ENCODE measurements at places on chromosomes 5 and 9.

- no peak for DNase-seq
These were observed 204.3 kb downstream of the NR3C1 start for GRCh38 chr5:143199161-143199560.

GRCh38 chr9:130143279-130143893 lies 28.8 kb upstream of the NCS1 start:
- peak; percentile 77 for DNase-seq

GRCh38 chr5:43313854-43314457 lies 744 bp upstream of the HMGCS1 start:
- DNase-seq, result no peak

DNA sequence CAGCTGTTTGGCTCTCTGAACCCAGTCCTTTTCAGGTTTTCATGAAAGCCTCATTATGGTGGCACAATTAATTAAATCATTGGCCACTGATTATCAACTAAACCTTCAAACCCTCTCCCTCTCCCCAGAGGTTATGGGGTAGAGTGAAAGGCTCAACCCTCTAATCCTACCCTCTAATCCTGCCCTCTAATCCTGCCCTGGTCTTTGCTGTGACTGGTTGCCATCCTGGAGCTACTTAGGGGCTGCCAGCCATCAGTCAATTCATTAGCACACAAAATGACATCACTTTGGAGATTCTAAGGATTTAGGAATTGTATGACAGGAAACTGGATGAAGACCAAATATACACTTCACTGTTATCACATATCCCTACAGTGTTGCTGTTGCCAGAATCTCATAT lies 36.1 kb downstream of the ANKS6 start:
- DNase-seq, result no peak

GRCh38 chr5:43432486-43433375 lies 20.5 kb upstream of the CCL28 start:
- peak; percentile 48 for DNase-seq

- DNase-seq, result peak; percentile 99
These were observed 20.2 kb downstream of the IGIP start for GRCh38 chr5:140145818-140146522.

GRCh38 chr9:136122425-136123383 lies 4.0 kb upstream of the TMEM250 start:
- peak; percentile 99 for DNase-seq

- no peak for DNase-seq
These were observed 104.1 kb downstream of the ROR2 start for GRCh38 chr9:91845879-91846278.

- no peak for DNase-seq
These were observed 140.8 kb downstream of the SLC12A2 start for GRCh38 chr5:128224336-128224735.

GRCh38 chr9:127935765-127936221 lies 1.9 kb downstream of the DPM2 start:
- DNase-seq, result peak; percentile 92

DNA sequence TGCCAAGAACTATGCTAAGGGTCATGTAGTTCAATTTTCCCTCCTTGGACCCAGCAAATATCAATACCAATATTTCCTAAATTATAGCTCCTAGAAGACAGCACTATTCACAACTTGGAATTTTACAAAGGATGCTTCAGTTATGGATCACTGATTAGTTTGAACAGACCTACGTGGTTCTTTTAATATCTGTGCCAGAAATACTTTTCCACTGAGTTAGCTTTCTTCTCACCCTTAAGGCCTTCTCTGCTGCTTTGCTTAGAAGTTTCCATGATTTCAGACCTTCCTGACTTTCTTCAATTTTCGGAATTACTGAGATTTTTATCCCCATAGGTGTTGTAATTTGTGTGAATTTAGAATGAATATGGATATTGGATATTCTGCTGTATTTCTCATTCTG lies 380.4 kb downstream of the PSAT1 start:
- DNase-seq, result no peak

GRCh38 chr5:169901896-169902295 lies 78.4 kb downstream of the INSYN2B start:
- DNase-seq, result no peak

DNA sequence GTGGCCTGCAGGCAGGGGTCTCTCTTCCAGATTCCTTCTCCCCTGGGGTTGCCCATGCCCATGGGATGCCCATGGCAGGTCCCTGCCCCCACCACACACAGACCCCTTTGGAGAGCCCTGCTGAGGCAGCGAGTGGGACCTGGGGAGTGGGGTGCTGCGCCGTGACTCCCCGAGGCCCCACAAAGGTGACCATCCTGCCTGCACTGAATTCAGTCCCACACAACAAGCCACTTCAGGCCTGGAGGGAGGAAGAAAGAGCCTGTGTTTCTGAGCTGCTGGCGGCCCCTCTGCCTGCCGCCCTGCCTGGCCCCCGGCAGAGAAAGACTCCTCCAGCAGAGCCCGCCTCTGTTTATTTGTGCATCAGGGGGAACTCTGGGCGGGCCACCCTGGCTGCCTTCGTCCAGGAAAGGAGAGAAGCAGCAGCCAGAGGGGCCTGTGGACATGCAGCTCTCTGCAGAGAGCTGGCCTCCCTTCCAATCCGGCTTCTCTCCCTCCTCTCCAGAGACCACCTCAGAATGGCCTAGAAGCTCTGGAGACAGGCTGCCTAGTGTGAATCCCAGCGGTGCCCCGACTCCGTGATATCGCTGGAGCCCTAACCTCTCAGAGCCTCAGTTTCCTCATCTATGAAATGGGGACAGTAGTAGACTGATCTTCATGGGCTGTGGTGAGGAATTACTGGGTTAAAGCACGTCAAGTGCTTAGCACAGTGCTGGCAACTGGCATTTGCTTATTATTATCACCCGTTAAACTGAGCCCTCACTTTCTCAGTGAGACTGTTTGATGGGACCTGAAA lies 72.9 kb downstream of the COL27A1 start:
- no peak for DNase-seq

GRCh38 chr5:89769975-89770374 lies 639.6 kb downstream of the CETN3 start:
- DNase-seq, result no peak

- DNase-seq, result no peak
These were observed 936 bp upstream of the WDR5 start for GRCh38 chr9:134134949-134135342.

- no peak for DNase-seq
These were observed 452.1 kb upstream of the RGMB start for GRCh38 chr5:98321361-98321760.

- peak; percentile 68 for DNase-seq
These were observed 6.2 kb downstream of the NR6A1 start for GRCh38 chr9:124764774-124765438.

GRCh38 chr9:121088576-121088975 lies 13.8 kb downstream of the CNTRL start:
- DNase-seq, result no peak

- no peak for DNase-seq
These were observed 93.4 kb downstream of the STRBP start for GRCh38 chr9:123174887-123175518.

GRCh38 chr5:154758977-154759376 lies 3.8 kb downstream of the LARP1 start:
- DNase-seq, result no peak

DNA sequence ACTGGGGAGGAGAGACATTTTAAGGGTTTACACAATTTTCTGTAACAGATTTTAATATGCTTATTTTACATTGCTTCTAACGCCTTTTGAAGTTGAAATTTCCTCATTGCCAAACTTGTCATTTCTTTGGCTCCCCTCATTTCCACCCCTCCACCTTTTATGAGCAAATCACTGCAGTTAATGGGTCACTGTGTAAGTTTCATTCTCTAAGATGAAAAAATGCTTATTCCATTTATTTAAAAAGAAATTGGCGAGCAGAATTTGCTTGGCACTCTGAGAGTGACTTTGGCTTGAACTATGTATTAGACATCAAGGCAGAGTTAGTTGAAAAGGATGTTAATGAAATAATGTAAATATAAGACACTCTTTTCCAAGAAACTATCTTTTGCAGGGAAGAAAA lies 66.6 kb downstream of the ITGA1 start:
- DNase-seq, result no peak

- DNase-seq, result no peak
These were observed 96.9 kb downstream of the KCNN2 start for GRCh38 chr5:114458726-114459125.

GRCh38 chr9:121121582-121122087 lies 46.9 kb downstream of the CNTRL start:
- peak; percentile 89 for DNase-seq

DNA sequence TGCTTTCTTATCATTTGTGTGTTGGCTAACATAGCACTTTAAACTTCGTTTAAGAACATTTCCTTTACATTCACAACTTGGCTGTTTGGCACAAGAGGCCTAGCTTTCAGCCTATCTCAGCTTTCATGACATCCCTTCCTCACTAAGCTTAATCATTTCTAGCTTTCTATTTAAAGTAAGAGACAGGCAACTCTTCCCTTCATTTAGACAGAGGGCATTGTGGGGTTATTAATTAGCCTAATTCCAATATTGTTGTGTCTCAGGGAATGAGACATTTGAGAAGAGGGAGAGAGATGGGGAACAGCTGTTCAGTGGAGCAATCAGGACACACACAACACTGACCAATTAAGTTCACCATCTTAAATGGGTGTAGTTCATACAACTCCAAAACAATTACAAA lies 51.0 kb upstream of the OR2K2 start:
- no peak for DNase-seq

- no peak for DNase-seq
These were observed 108.3 kb upstream of the LHFPL2 start for GRCh38 chr5:78756858-78757257.

DNA sequence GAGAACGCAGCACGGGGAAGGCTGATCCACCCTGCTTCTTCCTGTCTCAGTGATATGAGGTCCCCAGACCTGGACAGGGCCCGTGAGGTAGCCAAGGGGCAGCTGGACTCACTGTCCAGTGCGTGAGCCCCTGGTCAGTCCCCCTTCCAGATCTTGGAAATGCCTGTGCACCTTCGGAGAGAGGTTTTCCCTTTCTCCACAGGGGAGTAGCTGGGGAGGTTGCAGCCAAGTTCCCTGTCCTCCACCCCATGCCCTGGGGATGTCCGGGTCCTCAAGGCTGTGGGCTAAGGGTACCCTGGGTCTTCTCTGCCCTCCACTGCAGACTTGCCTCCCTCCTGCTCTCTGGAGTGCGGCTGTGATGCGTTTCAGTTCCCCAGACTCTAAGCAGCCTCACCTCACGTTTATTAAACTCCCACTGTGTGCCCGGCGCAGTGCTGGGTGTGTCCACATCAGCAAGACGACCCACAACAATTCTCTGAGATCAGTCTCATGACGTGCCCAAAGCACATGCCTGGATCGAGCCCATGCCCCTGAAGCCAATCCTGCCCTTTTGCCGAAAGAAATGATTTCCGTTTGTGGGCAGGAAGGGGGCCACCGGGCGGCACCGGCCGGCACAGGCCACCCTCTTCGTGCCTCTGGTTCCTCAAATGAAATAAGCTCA lies 101.3 kb upstream of the PHYKPL start:
- DNase-seq, result no peak

DNA sequence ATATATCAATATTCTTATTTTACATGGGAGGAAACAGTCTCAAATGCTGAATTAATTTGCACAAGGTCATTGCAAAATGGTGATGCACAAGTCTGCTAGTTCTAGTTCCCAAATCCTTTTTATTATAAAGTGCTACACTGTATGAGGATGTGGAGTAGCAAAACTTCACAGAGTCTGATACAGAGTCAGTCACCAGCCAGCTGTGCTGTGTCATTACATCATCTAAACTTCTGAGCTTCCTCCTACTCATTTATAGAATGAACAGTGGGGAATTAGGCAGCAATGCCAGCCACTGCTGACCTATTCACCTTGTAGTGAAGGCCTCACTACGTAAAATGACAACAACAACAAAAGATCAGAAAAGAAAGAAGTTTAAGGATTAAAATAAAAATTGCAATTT lies 357.8 kb downstream of the TMEM167A start:
- DNase-seq, result peak; percentile 51

- no peak for DNase-seq
These were observed 60.7 kb upstream of the ANGPTL2 start for GRCh38 chr9:127182901-127183746.

GRCh38 chr5:83447533-83447932 lies 24.0 kb upstream of the VCAN start:
- DNase-seq, result no peak

DNA sequence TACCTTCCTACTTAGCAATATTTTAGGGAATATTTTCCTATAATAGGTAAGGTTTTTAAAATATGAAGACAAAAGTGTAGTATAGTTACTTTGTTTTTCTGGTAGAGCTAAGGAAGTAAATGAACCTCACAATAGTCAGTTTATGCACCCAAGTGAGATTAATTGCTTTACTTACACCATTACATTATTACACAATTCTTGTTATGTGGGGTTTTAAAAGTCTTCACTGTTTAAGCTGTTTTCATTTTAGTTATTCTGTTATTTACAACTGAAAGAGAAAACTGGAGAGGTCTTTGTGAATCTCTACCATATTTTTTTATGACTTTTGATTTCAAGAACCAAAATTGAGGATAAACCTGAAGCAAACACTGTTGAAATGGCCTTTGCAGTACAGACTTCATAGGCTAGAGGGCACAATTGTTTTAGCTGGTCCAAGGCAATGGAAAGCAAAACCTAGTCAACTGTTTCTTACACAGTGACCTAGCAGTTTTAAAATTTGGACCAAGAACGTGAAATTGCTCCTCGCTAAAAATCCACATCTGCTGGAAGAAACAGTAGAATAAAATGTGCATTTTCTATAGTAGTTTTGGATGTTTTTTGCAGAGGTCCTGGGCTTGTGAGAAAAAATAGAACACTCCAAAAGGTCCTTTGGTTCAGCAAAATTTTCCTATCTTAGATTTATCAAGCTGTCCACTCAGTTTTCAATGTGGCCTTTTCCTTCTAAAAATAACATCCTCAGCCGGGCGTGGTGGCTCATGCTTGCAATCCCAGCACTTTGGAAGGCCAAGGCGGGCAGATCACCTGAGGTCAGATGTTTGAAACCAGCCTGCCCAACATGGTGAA lies 66.4 kb upstream of the FER start:
- DNase-seq, result peak; percentile 89

DNA sequence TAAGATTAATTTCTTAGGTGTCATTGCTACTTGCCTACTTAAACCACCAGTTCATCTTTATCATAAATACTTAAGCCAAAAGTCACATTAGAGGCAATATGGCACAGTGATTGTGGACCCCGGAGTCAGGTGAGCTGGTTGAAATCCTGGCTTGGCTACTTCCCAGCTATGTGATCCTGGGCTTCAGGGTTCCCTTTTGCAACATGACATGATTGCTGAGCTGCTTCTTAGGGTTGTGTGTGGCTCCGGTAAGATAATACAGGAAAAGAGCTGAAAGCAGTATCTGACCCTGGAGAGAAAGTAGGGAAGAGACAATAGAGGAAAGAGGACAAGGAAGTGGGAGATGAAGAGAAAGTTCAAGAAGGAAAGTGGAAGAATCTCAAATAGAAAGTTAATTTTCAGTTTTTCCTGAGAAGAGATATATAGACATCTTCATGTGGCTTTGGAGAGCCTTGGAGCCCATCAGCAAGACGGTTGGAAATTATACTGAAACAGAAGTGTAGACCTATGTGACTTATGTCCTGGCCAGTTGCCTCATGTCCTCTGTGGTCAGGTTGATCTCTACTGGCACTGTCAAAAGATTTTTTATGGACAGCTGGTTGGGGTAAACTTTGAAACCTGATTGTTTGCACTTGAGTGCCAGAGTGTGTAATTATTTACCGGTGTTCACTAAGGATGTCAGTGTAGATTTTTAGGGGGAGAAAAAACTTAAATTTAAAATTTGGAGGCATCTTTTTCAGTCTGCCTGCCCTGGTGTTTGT lies 93.2 kb downstream of the GHR start:
- DNase-seq, result peak; percentile 34

Measured in osteoblast (primary cell).